ENCODE measurements at places on chromosomes 12 and 14.

DNA sequence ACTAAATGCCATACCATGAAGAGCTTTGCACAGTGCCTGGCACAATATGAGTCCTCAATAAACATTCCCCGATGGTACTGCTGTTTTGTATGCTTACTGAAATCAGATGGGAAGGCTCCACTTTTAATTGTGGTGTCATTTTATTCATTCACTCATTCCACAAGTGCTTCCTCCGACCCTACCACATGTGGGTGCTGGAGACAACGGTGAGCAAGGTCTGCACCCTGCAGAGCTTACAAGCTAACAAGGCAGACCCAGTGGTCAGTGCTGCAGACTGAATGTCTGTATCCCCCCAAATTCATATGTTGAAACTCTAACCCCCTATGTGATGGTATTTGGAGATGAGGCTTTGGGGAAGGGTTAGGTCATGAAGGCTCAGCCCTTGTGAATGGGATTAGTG, 48.3 kb downstream of the RFX4 start:
- no peak for DNase-seq

DNA sequence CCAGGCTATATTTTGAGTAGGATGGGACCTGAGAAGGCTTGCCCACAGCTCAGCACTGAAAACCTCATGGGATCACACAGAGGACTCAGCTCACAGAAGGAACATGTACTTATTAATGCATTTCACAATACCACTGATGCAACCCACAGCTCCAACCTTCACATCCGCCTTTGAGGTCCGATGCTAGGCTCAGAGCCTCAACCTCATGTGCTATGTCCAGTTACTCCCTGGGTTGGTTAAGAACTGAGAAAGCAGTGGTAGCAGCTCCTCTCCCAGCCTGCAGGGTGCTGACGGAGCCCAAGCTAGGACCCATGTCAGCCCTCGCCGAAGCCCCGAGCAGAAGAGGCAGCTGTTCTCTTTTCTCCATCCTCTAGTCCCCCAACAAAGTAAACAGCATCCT, 52.9 kb downstream of the SPTB start:
- DNase-seq, result peak; percentile 4

- DNase-seq, result no peak
Observed at GRCh38 chr14:51024377-51024776, 70.5 kb downstream of the TRIM9 start.

DNA sequence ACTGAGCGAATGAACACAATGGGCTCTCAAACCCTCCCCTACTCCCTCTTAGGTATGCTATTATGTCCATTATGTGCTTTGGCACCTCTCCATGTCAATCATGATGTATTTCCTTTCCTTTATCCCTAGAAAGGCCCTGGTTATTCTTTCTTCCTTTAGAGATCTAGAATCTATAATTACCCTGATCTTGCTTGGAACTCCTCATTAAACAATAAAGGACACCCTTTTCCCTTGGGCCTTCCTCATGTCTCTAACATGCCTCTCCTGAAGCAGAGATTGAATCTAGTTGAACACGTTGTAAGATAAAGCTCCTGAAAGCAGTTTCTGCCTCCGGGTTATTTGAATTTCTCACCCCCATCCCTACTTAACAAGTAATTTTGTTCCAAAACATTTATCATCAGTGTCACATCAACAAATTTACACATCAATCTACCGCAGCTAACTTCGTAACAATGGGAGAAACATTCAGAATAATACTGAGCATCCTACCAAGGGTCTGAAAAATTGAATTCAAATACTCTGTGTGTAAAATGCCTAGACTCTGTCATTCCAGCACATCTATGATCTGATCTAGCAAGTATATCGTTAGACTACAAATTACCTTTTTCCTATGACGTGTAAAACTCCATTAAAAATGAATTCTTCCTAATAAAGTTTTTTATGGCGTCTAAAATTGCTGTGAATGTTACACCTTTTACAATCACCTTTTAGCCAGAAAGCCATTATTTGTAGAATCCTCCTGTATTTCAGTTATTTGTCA, 5.4 kb downstream of the USP44 start:
- DNase-seq, result no peak

- no peak for DNase-seq
Observed at GRCh38 chr14:95146079-95146771, 11.1 kb downstream of the DICER1 start.

- DNase-seq, result no peak
Observed at GRCh38 chr12:19997656-19998400, 370.5 kb upstream of the PDE3A start.

- DNase-seq, result no peak
Observed at GRCh38 chr12:116919706-116920485, 9.1 kb downstream of the FBXW8 start.

Measured in cardiac fibroblast (primary cell).